ENCODE measurements at places on chromosomes 13 and 19.
A peak's percentile ranks its signal among the peaks of the same experiment; 100 is the strongest.

DNA sequence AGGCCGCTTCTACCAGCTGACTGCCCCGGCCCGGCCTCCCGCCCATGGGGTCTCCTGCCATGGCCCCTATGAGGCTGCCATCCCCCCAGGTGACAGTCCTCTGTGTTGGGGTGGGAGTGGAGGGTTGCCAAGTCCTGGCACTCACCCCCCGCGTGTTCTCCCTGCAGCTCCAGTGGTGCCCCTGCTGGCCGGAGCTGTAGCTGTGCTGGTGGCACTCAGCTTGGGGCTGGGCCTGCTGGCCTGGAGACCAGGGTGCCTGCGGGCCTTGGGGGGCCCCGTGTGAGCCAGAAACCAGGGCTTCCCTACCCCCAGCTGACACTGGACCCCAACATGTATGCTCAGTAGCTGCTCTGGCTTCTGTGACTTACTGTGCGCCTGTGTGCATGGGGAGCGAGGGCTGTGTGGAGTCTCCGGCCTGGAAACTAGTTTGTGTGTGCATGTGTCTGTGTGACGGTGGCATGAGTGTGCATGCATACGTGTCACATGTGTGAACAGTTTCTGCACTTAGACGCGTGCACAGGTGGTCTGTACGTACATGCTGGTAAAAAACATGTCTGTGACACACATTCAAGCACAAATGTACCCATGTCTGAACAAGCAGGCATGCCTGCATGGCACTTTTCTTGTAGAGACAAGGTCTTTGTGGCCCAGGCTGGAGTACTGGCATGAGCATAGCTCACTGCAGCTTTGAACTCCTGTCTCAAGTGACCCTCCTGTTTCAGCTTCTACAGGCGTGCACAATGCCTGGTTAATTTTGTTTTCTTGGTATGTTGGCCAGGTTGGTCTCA, 4.9 kb downstream of the ACP4 start:
- DNase-seq = no peak

GRCh38 chr19:2487090-2487489, 11.2 kb downstream of the GADD45B start:
- DNase-seq = no peak

- DNase-seq = no peak
Measured at GRCh38 chr19:35297922-35298321, 6.0 kb downstream of the MAG start.

- DNase-seq = no peak
Measured at GRCh38 chr19:19943848-19944582, 43.3 kb downstream of the ZNF93 start.

- no peak for DNase-seq
Measured at GRCh38 chr19:38115271-38115802, 108.7 kb downstream of the DPF1 start.

- no peak for DNase-seq
Measured at GRCh38 chr19:38502410-38503076, 69.1 kb downstream of the RYR1 start.

- peak; percentile 51 for DNase-seq
Measured at GRCh38 chr19:8526345-8527091, 12.6 kb upstream of the ZNF414 start.

- DNase-seq = no peak
Measured at GRCh38 chr19:13051557-13052165, 51.0 kb downstream of the LYL1 start.

GRCh38 chr19:53872762-53873161, 5.1 kb downstream of the MYADM start:
- DNase-seq = no peak

GRCh38 chr13:46810440-46810839, 13.5 kb upstream of the ESD start:
- DNase-seq = no peak

DNA sequence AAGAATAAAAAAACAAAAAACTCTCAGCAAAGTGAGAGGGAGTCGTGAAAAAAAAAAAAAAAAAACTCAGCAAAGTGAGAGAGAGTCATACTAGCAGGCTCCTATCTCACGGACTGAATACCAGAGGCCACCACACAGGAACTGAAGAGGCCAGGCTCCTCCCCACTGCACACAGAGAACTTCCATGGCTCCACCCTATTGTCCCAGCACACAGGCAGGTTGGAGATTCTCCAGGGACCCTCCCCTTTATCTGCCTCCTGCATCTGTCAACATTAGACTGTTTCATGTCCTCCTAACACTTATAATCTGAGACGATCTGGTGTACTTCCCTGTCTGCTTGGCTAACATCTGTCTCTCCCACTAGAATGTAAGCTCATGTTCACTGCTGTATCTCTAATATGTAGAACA, 37.0 kb upstream of the FARP1 start:
- no peak for DNase-seq

GRCh38 chr13:60754211-60755090, 357.4 kb downstream of the TDRD3 start:
- DNase-seq = no peak

GRCh38 chr13:42720858-42721219, 60.5 kb upstream of the FAM216B start:
- DNase-seq = no peak

DNA sequence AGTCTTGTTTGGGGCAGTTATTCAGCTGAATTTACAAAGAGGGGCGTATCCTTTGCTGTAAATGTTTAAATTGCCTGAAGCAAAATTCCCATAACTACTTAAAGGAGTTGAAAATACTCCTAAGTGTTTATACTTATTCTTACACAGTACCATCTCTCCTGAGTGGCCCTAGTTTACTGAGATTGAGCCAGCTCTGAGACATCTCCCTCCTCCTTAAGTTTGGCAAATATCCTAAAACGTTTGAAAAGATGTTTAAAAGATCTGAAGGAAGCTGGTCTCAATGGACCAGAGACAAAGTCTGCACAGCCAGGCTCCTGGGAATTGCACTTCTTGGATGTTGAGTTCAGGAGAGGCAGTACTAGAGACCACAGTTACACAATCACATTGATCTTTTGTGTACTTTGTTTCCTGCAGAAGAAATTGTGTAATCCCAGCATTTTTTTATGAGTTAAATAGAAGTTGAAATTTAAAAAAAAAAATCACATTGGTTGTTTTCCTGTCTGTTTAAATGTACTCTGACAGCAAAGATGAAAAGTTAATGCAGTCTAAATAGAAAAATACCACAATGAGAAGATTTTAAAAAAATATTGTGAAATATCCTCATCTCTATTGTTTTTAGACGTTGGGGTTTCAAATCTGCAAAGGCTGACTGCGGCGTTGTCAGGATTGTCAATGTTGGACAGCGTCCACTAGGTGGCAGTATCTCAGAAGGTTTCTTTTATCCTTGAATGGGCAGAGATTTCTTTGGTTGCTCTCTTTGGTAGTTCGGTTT, 20.7 kb downstream of the TNFSF11 start:
- DNase-seq = no peak

DNA sequence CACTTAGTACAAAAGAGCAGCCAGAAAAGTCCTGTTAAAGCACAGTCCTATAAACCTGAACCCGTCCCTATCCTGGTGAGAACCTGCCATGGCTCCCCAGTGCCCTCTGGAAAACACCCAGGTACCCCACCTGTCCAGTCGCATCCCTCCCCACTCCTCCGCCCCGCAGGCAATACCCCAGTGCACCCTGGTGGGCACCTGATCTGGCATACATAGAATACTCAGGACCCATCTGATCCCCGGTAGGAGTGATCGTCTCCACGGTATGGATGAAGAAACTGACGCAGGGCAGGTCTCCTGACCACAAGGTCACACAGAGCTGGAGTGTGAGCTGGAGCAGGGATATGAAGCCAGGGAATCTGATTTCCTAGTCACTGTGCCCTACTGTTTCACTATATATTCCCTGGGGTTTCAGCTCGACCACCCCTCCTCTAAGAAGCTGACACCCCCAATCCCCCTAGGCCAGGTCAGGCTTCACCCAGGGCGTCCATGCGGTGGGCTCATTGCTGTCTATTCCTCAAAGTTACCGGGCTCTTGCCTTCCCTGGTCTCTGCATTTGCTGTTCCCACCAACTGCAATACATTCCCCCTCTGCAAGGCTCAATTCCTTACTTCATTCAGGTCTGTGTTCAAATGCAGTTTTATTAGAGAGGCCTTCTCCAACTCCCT, 12.6 kb downstream of the FBXO46 start:
- DNase-seq = no peak

DNA sequence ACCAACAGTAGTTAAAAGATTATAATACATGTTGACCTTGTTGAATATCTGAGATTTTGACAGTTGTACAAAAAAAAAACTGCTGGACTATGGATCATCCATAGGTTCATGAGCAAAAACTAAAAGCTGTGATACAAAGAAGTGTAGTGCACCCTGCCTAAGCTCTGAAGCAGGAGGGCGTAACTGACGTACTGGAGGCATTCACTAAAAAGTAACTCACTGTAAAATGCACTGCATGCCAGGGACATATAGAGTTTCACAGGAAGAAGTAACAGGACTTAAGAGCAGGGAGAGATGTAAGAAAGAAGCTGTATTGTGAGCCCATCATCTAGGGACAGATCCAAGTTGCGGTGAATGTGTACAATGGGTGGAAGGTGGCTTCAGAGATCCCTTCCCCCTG, 177.9 kb downstream of the IRS2 start:
- DNase-seq = no peak

DNA sequence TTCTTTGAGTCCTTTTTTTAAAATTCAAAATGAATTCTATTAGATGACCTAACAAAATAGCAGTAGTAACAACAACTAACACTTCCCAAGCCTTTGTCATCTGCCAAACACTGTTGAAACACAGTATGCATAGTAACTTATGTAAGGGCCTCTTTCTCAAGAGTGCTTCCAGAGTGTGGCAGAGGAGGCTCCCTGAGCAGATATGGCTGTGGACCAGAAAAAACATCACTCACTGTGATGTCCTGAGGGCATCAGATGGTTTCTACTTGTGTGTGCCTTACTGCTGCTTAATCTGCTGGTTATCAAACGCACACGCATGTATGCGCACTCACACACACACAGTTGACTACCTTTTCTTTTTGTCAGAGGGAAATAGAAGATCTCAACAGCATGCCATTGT, 110.8 kb downstream of the DLEU7 start:
- peak; percentile 52 for DNase-seq

GRCh38 chr19:40335855-40336600, 12.2 kb downstream of the C19orf47 start:
- no peak for DNase-seq

DNA sequence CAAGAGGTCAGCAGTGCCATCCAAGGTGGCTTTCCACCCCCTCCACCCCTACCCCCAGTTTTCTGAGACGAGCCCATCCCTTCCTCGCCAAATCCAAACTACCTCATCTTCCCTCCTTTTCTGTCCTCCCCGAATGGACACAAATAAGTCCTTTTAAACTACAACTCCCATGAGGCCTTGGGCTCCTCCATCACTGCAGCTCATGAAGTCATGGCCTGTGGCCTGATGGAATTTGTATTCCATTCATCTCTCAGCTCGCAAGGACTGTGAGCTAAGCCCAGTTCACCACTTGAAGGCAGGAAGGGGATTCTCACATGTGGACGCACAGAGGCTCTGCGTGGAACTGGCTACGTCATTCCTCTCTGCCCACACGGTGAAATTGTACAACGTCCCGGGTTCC, 12.5 kb downstream of the PTPRH start:
- no peak for DNase-seq

DNA sequence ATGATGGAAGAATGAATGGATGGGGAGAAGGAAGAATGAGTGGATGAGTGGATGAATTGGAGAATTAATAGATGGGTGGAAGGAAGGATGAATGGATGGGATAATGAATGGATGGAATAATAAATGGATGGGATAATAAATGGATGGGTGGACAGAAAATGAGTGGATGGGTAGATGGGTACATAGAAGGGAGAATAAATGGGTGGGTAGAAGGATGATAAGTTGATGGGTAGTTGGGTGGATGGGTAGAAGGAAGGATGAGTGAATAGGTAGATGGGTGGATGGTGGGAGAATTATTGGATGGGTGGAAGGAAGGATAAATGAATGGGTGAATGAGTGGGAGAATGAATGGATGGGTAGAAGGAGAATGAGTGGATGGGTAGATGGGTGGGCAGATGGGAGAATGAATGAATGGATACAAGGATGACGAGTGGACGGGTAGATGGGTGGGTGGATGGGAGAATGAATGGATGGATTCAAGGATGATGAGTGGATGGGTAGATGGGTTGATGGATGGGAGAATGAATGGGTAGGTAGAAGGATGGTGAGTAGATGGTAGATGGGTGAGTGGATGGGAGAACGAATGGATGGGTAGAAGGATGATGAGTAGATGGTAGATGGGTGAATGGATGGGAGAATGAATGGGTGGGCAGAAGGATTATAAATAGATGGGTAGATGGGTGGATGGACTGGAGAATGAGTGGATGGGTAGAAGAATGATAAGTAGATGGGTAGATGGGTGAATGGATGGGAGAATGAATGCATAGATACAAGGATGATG, 15.9 kb downstream of the VSTM2B start:
- no peak for DNase-seq

DNA sequence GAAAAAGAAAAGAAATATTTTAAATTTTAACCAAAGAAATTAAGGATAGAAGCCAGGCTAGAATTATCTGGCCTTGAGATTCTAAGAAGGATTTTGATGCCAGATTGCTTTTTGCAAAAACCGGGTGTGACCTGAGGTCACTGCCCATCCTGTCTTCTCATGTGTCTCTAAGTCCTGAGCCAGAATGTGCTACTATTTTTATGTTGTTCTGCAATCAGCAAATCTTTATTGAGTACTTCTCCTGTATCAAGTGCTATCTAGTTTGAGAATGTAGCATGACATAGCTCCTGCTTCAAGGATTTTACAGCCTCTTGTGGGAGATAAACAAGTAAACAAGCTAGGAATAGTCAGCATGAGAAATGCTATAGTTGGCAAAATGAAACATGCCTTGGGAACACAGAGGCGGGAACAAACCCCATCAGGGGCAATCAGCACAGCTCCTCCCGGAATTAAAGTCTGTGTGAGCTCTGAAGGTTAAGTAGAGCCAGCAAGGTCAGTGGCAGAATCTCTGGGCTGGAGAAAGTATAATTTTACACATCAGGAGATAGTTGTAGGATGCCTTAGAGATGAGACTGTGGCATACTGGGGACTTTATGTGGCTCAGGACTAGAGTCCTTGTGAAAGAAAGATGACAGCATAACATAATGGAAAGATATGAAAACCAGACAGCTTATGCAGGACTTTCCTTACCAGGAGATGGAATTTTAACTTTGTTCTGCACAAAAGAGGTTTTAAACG, 899.5 kb upstream of the SLC10A2 start:
- DNase-seq = no peak

GRCh38 chr19:53978975-53979801, 12.2 kb upstream of the CACNG6 start:
- no peak for DNase-seq

- no peak for DNase-seq
Measured at GRCh38 chr19:29268721-29269393, 55.9 kb upstream of the UQCRFS1 start.

- no peak for DNase-seq
Measured at GRCh38 chr13:50161052-50161451, 145.8 kb downstream of the KCNRG start.
